ENCODE measurements at places on chromosomes 6 and 20.

DNA sequence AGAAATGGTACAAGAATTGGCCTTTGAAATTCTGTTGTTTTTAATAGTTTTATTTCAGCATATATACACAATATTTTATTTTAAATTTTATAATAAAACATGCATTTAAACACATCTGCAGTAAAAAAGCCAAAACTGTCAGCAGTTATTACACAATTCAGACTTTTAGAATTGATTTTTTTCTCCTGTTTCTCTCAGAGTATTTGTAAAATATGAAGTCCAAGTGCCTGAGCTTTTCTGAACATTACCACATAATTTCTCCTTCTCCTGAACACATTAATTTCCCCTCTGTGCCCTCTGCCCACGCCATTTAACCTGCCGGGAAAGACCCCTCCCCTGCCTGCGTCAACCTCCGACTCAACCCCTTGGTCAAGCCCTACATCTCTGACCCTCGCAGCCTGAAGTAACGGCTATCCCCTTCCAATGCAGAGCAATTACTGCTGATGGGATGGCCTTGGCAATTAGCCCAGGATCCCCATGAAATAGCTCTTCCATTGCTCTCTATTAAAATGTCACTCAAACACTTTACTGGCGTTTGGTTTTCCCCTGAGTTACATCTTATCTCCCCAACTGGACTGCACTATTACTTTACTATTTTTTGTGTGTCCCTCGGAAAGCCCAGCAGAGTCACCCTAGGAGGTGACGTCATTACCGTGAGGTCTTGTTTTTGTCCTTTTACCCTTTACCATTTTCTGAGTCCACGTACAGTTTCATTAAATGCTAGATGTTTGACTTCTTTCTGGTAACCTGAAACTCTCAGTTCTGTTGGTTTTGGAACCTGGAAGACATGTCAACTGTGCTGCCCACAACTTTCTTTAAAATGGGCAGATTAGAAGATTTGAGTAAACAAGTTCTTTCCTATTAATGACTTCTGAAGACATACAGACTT lies 146.7 kb upstream of the TAB2 start:
- DNase-seq: no peak

GRCh38 chr6:168240160-168240559 lies 79.4 kb downstream of the DACT2 start:
- no peak for DNase-seq

DNA sequence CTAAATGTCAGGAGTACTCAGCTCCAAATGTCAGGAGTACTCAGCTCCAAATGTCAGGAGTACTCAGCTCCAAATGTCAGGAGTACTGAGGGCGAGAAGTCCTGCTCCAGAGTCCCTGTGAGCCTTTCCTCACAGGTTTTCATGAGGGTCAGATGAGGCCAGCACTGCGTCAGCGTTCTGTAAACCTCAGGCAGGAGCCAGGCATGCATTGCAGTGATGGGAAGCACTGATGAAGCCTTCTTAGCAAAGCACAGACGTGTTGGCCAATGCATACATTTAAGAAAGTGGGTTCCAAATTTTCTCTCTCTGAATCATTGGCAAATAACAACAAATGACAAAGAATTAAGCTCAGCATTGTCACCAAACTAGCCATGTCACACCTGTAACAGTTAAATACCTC lies 254.9 kb downstream of the ZNF217 start:
- no peak for DNase-seq

DNA sequence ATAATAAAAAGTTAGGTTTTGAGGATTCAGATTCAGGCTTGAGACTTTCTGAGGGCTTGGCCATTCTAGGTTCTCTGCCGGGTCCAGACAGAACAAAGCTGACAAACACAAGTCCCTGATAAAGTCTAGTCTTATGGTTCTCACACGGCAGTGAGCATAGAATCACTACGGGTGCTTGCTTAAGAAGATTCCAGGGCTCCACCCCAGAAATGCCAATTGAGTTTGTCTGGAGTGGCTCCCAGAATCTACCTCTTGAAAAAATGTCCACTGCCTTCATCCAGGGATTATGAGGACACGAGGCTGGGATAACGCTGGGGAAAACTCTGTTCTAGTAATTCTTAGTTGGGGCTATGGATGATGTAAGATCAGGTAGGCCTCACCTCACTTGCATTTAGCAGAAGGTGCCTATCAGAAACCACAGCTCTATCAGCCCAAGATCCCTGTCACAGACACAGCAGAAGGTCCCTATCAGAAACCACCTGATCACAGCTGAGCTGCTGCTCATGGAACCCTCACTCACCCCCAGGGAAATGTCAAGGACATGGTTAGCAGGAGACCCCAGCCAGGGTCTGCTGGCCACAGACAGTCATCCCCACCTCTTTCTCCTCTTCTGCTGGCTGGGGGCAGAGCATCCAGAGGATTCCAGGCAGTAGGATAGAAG lies 52.3 kb downstream of the RAB44 start:
- DNase-seq: no peak

DNA sequence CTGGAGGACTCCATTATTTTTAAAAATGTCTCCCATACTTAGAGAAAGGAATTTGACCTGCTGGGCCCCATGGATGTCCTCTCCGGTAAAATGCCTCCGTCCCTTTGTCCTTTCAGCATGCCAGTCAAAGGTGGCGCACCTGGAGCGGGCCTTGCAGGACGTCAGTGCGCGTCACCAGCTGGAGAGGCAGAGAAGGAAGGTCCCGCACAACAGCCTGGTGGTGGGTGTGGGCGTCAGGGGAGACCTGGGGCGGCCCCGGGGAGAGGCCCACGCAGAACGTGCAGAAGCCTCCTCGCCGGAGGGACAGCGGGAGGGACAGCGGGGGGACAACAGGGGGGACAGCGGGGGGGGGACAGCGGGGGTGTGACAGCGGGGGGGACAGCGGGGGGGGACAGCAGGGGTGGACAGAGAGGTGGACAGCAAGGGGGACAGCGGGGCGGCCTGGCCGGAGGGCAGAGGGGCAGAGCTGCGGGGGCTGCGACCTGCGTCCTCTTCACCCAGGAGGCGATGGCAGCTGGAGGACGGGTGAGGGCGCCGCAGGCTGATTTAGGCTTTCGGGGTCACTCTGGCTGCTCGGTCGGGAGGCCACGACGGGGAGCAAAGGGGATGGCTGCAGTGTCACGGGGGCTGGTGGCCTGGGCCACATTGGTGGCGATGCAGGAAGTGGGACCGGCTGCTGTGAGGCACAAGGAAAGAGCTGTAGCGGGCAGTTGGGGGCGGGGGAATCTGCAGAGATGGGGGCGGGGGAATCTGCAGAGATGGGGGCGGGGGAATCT lies 859 bp upstream of the KIF25 start:
- no peak for DNase-seq

GRCh38 chr6:108080010-108080780 lies 5.7 kb upstream of the OSTM1 start:
- no peak for DNase-seq

DNA sequence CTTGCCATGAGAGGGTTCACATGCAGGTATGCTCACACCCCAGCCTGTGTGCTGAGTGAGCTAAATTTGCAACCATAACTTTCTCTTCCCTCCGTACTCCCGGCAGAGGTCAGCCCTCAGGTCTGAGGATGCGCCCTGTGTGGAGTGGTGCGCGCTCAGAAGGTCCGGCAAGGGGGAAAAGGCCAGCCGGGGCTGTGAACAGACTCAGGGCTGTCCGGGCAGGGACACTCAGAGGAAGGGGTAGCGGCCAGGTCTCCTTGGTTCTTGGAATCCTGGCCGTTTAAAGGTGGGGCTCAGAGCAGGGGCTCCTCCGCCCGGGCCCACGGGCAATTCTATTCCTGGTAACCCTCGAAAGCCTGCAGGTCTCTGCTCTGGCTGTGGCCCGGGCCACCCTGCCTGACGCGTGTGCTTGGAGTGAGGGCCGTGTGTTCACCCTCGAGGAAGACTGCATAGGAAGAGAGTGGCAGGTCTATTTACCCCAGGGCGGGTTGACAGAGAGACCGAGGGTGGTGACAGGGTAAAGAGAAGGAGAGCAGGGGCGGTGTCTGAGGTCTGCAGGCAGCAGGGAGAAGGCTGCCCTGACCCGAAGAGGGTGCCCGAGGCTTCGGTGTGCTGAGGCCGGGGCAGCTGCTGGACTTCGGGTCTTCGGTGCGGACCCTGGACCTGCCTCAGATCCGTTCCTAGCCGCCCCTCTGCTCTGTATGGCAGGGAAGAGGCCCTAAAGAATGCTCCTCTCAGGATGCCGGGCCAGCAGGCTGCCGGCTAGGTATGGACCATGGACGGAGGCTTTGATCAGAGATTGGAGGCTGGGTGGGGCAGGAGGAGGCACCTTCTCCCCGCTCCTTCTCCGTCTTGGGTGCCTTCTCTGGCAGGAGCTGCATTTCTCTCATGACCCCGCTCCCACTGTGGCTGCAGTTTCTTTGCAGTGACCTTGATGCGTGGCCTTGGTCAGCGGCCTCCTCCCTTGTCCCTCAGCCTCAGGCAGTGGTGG lies 131.1 kb upstream of the ARMC2 start:
- no peak for DNase-seq

- no peak for DNase-seq
These were observed 404.9 kb upstream of the MMS22L start for GRCh38 chr6:97687916-97688315.

- DNase-seq: no peak
These were observed 243.7 kb downstream of the CD83 start for GRCh38 chr6:14361297-14361696.

GRCh38 chr6:170208182-170208601 lies 82.7 kb downstream of the DLL1 start:
- peak; percentile 0 for DNase-seq

DNA sequence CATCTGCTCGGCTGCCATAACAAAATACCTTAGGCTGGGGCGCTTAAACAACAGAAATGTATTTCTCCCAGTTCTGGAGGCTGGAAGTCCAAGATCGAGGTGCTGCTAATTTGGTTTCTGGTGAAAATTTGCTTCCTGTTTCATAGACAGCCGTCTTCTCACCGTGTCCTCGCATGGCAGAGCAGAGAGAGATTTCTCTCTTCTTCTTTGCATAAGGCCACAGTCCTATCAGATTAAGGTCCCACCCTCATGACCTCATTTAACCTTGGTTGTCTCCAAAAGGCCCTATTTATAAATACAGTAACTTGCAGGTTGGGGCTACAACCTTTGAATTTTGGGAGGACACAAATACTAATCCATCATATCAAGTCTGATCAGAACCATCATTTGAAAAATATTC lies 544.3 kb downstream of the KIF16B start:
- DNase-seq: no peak

DNA sequence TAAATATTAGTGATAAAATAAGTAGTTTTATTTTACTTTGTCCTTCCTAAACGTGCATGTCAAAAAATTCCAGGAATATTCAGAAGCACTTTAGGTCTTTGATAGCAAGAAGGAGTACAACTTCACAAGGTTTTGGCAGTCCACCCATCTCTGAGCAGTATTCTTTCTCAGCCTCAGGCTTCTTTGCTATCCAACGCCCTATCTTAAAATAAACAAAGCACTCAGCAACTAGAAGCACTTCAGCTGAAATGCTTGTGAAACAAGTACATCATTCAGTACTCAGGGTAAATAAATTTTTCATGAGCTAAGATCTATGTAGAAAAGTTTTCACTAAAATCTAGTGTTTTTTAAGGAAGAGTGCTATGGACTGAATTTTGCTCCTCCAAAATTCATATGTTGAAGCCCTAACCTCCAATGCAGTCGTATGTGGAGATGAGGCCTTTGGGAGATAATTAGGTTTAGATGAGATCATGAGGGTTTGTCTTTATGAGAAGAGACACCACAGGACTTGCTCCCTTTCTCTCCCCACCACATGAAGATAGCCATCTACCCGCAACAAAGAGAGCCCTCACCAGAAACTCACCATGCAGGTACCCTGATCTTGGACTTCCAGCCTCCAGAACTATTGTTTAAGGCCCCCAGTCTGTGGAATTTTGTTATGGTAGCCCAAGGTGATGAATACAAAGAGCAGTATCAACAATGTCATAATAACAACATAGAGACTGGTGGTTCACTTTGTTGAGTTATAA lies 539.1 kb downstream of the TFAP2A start:
- no peak for DNase-seq

GRCh38 chr20:47984437-47984836 lies 199.2 kb upstream of the SULF2 start:
- no peak for DNase-seq

- DNase-seq: no peak
These were observed 80.2 kb downstream of the PLCB1 start for GRCh38 chr20:8212286-8212685.

DNA sequence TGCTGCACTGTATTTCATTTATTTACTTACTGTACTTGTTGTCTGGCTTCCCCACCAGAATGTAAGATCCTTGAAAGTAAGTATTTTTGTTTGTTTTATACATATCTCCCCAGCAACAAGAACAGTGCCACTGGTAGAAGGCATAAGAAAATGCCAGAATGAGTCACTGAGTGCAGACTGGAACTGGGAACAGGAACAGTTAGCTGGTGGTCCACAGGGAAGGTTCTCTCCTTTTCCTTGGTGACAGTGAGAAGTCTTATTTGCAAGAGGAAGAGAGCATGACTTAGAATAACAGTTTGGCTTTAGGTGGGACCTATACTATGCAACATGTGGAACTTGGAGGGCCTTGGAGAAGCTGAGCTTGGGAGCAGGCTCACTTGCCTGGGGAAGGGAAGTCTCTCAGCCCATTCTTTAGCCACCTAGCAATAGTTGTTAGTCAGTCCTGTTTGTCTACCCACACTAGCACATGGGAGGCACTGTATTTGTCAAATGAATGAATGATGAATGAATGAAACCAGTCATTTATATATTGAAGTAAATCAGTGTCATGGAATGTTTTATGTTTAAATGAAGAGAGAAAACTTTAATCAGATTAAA lies 203.5 kb downstream of the KCNQ5 start:
- DNase-seq: no peak

GRCh38 chr6:84242265-84242664 lies 14.8 kb upstream of the CEP162 start:
- DNase-seq: no peak

GRCh38 chr6:73791336-73791735 lies 95.3 kb downstream of the CD109 start:
- no peak for DNase-seq

DNA sequence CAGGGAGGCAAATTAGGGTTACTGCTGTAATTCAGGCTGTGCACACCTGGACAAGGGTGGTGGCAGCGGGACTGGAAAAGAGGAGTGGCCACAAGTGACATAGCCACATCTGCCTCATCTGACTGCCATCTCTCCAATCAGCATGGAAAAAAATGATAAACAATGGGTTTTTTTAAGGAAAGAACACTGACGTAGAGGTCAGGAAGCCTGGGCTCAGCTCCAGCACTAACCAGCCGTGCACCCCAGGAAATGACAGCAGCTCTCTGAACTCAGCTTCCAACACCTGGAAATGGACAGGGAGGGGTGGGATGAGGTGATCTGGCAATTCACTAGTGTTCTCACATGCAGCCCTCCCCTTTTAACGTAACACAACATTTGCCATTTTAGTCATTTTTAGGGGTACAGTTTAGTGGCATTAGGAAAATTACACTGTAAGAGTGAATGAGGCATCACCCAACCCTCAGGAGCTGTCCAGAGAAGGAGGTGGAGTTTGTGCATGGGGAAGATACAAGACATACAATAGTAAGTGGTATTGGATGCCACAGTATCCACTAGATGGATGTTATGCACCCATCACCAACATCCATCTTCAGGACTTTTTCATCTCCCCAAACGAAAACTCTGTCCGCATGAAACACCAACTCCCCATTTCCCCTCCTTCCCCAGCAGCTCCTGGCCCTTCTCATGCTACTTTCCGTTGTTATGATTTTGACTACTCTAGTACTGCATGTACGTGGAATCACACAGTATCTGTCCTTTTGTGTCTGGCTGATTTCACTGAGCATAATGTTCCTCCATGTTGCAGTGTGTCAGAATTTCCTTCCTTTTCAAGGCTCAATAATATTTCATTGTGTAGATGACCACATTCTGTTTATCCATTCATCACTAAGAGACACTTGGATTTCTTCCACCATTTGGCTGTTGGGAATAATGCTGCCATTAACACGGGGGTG lies 215.5 kb upstream of the ECI2 start:
- no peak for DNase-seq

GRCh38 chr6:55759536-55759935 lies 115.9 kb downstream of the BMP5 start:
- no peak for DNase-seq
